ENCODE measurements at places on chromosomes 16 and 17. TPM values are rescaled to one million over a fixed set of nuclear protein-coding genes. Genes with fewer than 3 reads are reported as not detected.

DNA sequence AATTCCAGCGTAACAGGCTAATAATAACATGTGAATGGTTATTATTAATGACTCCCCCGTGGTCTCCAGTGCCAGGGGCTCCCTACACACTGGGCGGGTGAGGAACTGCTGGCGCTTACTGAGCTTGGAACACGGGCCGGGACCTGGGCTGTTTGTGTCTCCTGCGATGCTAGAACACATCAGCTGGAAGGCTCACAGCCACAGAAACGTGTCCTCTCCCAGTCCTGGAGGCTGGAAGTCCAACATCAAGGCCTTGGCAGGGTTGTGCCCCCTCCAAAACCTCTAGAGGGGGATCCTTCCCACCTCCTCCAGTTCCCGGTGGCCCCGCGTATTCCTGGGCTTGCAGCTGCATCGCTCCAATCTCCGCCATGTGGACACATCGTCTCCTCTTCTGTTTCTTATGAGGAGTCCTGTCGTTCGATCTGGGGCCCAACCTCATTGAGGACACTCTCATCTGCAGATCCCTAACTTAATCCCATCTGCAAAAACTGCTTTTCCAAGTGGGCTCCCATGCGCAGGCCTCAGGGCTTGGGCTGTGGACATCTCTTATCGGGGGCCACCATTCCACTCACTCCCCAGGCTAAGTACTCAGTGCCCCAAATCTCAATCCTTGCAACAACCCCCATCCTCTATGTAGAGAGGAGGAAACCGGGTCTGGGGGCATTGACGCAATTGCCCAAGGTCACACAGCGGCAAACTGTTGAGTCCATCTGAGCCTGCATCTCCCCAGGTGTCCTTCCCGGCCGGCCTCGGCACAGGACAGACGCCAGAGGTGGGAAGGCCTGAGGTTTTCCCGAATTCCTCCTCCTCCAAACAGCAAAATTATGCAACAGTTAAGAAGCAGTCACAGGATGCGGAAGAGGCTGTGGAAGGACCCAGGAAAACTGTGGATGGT lies 193.9 kb downstream of the IRF8 start:
- no peak overlapping the region for H3K27ac ChIP-seq
- DNase-seq, result no peak
- peaks cover 2% of the 10 kb centered on the region for H3K4me1 ChIP-seq
- no peak overlapping the region for H3K4me3 ChIP-seq
- H3K27me3 ChIP-seq, result no peaks in the 10 kb centered on the region

Gene HBA2
- not detected for total RNA-seq

- peak; percentile 98 for DNase-seq
- H3K27ac ChIP-seq, result peak within 1 kb of the TSS; percentile 97
- no peaks in the 10 kb centered on the region for H3K27me3 ChIP-seq
- peaks cover 45% of the 10 kb centered on the region for H3K4me1 ChIP-seq
- peaks cover 31% of the 10 kb centered on the region for H3K36me3 ChIP-seq
Measured at GRCh38 chr17:59892924-59893675, at the start of the genes RPS6KB1 and TUBD1. Gene RPS6KB1 (plus strand): TSS chr17:59893121. CDS start chr17:59893185, 64 bp downstream. Gene TUBD1 (minus strand): TSS chr17:59892943. CDS start chr17:59891002, 1,941 bp downstream.

Gene TBC1D3K
- total RNA-seq, result not detected

DNA sequence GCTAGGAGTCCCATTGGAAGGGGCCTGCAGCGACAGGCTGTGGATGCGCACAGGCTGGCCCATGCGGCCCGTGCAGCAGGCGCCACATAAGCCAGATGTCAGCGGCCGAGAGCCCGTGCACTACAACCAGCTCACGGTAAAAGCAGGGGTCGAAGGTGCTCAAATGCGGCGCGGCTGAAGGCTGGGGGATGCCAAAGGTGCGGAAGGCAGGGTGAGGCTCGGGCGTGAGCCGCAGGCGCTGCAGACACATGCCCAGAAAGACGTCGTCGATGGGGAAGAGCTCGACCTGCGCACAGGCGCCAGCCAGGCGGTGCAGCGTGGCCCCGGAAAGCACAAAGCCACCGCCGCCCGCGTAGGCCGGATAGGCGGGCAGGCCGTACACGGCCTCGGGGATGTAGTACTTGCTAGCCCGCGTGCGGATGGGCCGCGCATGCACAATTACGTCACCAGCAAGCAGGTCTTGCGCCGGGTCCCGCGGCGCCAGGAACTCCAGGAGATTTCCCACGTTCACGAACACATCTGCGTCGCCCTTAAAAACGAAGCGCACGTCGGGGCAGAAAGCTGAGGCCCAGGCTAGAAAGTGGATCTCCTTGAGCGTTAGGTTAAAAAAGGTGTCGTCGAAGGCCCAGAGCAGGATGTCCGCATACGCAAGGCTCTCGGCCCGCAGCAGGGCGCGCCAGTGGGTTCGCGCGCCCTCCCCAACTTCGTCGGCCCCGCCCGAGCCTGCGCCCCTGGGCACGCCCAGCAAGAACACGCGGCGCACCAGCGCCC lies 1.3 kb downstream of the B3GNT9 start:
- peaks cover 14% of the 10 kb centered on the region for H3K27me3 ChIP-seq
- no peak for DNase-seq
- peak overlapping the region; percentile 10 for H3K4me3 ChIP-seq
- no peak overlapping the region for H3K27ac ChIP-seq

- H3K27me3 ChIP-seq, result no peaks in the 10 kb centered on the region
- DNase-seq, result no peak
- no peaks in the 10 kb centered on the region for H3K36me3 ChIP-seq
Measured at GRCh38 chr17:57365420-57365819, 109.1 kb downstream of the MSI2 start.

Gene SMIM22
- not detected for total RNA-seq

Gene RHBDF1
- 0.40 TPM for total RNA-seq

DNA sequence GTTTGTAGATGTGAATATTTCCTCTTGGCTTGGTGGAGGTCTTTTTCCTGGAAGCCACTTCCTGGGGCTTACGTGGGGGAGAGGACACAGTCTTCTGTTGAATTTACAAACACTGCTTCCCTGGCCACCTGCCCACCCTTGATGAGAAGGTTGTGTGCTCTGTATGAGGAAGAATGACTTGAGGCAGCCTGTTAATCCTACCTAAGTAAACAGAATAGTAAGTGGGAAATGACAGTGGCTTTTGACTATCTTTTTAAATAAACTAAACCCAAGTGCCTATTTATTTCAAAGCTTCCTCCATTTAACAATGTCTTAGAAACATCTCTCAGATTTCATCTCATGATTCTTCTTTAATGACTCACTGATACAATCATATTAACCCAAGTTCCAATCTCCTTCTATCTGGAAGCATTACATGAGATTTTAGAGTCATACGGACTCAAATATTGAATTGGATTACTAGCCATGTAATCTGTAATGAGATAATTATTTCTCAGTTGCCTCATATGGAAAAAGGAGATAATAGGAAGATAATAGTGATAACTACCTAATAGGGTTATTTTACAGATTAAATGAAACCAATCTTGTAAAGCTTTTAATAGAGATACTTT lies 96.6 kb upstream of the SMIM36 start:
- peaks cover 9% of the 10 kb centered on the region for H3K27me3 ChIP-seq
- no peaks in the 10 kb centered on the region for H3K4me1 ChIP-seq
- H3K4me3 ChIP-seq, result no peak overlapping the region

Gene P2RX1
- total RNA-seq, result 0.72 TPM

Gene CALB2
- total RNA-seq, result not detected

Gene PYY
- total RNA-seq, result not detected

Gene COPZ2
- total RNA-seq, result 3.6 TPM

DNA sequence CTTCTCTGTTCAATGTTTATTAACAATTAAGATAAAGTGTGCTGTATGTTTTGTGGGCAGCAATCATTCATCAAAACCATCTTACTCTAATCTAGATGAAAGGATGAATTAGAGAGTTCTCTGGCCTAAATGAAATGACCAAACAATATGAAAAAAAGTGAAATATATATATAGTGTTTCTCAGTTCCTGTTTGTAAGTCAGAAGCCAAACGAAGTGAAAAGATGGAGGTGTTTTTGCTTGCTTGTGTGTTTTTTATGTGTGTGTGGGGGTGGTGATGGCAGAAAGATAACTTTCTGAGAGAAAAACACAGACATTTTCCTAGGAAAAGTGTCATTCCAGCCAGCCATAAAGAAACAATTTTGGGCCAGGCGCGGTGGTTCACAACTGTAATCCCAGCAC lies 138.6 kb downstream of the CDH8 start:
- no peak for DNase-seq
- H3K4me3 ChIP-seq, result no peak overlapping the region
- no peak overlapping the region for H3K27ac ChIP-seq
- no peaks in the 10 kb centered on the region for H3K4me1 ChIP-seq

DNA sequence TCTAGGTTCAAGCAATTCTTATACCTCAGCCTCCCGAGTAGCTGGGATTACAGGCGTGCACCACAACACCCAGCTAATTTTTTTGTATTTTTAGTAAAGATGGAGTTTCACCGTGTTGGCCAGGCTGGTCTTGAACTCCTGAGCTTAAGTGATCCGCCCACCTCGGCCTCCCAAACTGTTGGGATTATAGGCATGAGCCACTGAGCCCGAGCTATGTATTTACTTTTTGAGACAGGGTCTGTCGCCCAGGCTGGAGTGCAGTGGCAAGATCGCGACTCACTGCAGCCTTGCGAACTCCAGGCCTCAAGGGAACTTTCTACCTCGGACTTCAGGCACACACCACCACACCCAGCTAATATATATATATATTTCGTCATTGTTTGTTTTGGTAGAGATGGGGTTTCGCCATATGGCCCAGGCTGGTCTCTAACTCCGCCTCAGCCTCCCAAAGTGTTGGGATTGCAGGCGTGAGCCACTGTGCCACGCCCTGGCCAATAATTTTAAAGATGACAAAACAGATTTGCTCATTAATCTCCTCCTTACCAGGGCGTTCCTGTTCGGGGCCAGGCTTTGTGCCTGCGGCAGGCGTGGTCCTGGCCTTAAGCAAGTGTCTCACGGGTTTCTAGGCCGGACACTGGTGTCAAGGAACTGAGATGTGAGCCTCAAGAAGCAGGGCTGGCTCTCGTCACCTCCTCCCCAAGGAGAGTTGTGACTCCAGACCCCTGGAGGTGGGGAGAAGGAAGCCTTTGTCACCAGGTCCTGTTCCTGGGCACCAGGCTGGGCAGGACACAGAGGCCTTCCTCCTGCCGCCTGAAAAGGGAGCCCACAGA lies 4.3 kb upstream of the NPW start:
- peaks cover under 1% of the 10 kb centered on the region for H3K4me1 ChIP-seq
- DNase-seq, result no peak
- H3K36me3 ChIP-seq, result peaks cover under 1% of the 10 kb centered on the region

Gene NUPR1
- not detected for total RNA-seq

GRCh38 chr17:17719199-17719940 lies 38.1 kb downstream of the RAI1 start:
- H3K4me1 ChIP-seq, result peaks cover 34% of the 10 kb centered on the region
- DNase-seq, result no peak
- H3K4me3 ChIP-seq, result no peak overlapping the region
- no peak overlapping the region for H3K27ac ChIP-seq
- H3K27me3 ChIP-seq, result peaks cover 24% of the 10 kb centered on the region

Gene SPNS1
- total RNA-seq, result 14.2 TPM

DNA sequence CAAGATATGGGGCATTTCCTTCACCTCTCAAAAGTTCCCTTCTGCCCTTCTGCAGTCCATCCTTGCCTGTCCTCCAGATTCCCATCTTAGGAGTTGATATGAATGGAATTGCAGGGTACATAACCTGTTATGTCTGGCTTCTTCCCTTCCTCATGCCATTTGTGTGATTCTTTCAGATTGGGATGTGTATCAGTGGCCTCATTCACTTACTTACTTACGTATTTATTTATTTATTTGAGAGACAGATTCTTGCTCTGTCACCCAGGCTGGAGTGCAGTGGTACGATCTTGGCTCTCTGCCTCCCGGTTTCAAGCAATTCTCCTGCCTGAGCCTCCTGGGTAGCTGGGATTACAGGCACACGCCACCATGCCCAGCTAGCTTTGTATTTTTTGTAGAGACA lies 6.2 kb upstream of the TMEM94 start:
- H3K27me3 ChIP-seq, result no peaks in the 10 kb centered on the region
- no peak overlapping the region for H3K4me3 ChIP-seq
- H3K4me1 ChIP-seq, result no peaks in the 10 kb centered on the region
- DNase-seq, result no peak
- no peaks in the 10 kb centered on the region for H3K36me3 ChIP-seq

DNA sequence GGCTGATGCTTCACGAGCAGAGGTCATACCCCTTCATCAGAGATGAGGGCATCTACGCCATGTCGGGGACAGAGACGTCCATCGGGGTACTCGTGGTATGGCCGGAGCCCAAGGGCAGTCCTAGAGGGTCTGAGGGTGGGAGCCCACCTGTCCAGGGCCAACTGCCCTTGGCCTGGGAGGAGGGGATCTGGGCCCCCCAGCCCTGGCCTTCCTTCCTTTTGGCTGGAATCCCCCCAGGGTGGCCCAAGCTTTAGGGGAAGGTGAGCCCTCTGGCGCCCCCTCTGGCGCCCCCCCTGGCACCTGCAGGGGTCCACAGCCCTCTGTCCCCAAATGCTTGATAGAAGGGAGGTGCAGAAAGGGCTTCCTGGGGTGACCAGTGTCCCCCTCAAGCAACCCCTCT lies 69.3 kb downstream of the SCNN1B start:
- no peak overlapping the region for H3K27ac ChIP-seq
- H3K4me1 ChIP-seq, result no peaks in the 10 kb centered on the region
- H3K4me3 ChIP-seq, result no peak overlapping the region

DNA sequence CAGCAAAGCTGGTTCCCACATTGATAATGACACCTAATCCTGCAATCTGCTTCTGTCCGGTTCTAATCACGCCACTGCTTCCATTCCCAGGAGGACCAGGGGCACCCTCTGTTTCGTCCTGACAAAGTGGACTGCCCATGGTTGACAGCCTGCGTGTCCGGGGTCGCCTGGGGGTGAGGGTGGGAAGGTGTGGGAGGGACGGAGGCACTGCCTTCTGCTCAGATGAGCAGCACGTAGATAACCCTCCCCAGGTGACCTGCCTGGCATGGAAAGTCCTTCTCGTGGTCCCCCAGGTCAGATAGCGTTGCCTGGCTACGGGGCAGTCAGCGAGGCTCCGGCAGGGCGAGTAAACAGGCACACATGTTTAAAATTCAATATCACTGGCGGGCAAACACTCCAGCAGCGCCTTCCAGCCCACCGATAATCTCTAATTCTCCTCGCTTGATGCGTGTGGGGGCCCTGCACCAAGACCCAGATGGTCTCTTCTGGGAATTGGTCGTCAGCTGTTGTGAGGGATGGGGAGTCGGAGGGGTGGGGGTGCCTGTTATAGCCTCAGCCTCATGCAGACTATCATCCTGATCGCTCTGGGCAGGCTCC lies 132.2 kb downstream of the RAP1GAP2 start:
- no peak overlapping the region for H3K27ac ChIP-seq
- no peak for DNase-seq
- H3K36me3 ChIP-seq, result no peaks in the 10 kb centered on the region
- H3K27me3 ChIP-seq, result no peaks in the 10 kb centered on the region
- H3K4me3 ChIP-seq, result no peak overlapping the region

Gene BEAN1
- total RNA-seq, result not detected

GRCh38 chr17:19346351-19347255 lies 15.9 kb downstream of the B9D1 start:
- no peaks in the 10 kb centered on the region for H3K4me1 ChIP-seq
- DNase-seq, result no peak
- H3K36me3 ChIP-seq, result no peaks in the 10 kb centered on the region
- H3K4me3 ChIP-seq, result no peak overlapping the region

DNA sequence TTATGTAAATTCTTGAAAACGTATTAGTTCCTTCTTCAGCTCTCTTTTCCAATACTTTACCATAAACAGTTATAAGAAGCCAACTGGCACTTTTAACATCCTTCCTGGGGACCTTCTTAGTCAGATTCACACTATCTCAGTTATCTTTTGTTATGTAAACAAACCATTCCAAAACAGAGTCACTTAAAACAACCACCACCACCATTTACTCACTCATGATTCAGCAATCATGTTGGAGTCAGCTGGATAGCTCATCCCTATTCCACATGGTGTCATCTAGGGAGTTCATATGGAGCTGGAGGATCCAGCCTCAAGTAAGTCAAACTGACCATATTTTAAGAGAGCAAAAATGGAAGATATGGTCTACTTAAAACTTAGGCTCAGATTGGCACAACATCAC lies 240.3 kb upstream of the IRX3 start:
- no peak overlapping the region for H3K27ac ChIP-seq
- no peaks in the 10 kb centered on the region for H3K4me1 ChIP-seq
- H3K36me3 ChIP-seq, result no peaks in the 10 kb centered on the region

Gene ZG16
- total RNA-seq, result not detected

All from activated CD4-positive, alpha-beta T cell treated with anti-CD3 and anti-CD28 coated beads for 36 hours (primary cell).